ENCODE measurements at places on chromosomes 13 and 19. TPM values are rescaled to one million over a fixed set of nuclear protein-coding genes. Genes with fewer than 3 reads are reported as not detected.

DNA sequence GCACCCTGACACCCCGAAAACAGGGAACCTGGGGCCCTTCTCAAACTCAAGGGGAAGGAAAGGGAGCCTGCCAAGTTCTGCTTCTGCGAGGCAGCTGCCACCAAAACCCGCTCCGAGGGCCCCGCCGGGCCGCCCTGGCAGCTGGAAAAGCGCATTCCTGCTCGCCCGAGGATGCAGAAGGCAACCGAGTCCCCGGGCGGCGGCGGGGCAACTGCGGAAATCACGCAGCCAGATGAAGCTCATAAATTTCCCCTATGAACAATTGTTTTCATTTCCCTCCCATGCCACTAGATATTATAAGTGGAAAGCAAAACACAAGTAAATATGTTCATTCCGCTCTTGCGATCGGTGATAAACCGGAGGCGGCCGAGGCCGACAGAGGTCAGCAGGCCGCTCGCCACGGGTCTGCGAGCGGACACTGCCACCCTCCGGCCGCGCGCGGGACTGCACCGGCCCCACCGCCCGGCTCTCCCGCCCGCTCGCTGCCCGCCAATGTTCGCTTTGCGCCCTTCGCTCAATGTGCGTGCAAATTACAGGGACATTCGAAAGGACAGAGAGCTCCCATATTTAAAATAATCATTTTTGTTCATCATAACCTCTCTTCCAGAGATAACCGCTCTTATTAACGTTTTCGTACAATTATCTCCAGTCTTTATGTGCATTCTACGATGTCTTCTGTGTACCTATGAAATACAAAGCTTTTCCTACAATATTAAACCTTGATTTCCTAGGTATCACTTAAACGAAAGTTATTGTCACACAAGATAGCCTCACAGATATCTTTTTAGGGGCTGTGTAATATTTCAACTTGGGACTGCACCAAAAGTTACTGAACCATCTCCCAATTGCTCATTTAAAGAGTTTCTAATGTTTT lies 120.8 kb upstream of the ZNF507 start:
- H3K27me3 ChIP-seq, result peaks cover 3% of the 10 kb centered on the region
- H3K36me3 ChIP-seq, result no peaks in the 10 kb centered on the region
- H3K27ac ChIP-seq, result no peak overlapping the region
- no peaks in the 10 kb centered on the region for H3K4me1 ChIP-seq

- H3K4me1 ChIP-seq, result peaks cover 15% of the 10 kb centered on the region
- no peak overlapping the region for H3K27ac ChIP-seq
These were observed 4.1 kb upstream of the UBE2L5 start for GRCh38 chr13:30418075-30418716.

- no peak for DNase-seq
- no peak overlapping the region for H3K27ac ChIP-seq
- H3K4me1 ChIP-seq, result no peaks in the 10 kb centered on the region
- 0 out of 2 replicates have a peak, but pooled peaks cover 4% of the 10 kb centered on the region for H3K27me3 ChIP-seq
These were observed 4.8 kb downstream of the TJP3 start for GRCh38 chr19:3712663-3713611.

DNA sequence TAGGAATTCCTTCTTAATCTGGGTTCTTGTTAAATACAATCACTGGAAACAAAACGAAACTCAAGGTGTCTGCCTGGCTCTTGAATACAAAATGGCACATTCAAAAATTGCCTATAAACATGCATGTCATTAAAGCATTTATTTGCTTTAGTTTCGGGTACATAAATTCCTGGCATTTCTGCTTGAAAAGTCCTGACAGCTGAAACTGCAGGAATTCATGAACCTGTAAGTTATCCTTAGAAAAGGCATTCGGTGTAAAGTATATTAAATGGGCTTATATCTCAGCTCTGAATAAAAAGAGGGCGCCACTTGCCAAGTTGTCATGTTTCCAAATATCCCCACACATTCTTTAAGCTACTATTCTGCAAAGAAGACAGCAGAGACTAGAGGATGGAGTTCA lies 32.9 kb downstream of the RXFP2 start:
- no peaks in the 10 kb centered on the region for H3K36me3 ChIP-seq
- H3K27me3 ChIP-seq, result no peaks in the 10 kb centered on the region
- H3K4me1 ChIP-seq, result peaks cover 29% of the 10 kb centered on the region
- no peak overlapping the region for H3K27ac ChIP-seq
- H3K4me3 ChIP-seq, result no peak overlapping the region

DNA sequence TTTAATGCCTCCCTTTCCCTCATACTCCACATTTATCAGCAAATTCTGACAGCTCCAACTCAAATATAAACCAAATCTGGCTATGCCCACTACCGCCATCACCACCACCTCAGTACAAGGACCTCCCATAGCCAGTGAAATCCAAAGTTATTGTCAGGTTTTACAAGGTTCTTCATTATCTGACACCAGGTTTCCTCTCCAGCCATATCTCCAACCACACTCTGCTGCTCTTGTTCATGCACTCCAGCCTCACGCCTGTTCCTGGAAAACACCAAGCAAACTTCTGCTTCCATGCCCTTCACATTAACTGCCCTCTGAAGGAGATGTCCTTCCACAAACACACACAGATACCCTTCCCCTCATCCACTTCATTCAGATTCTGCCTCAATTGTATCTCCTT lies 102.2 kb upstream of the MIR17HG start:
- H3K27me3 ChIP-seq, result no peaks in the 10 kb centered on the region
- H3K36me3 ChIP-seq, result no peaks in the 10 kb centered on the region
- H3K27ac ChIP-seq, result no peak overlapping the region
- no peaks in the 10 kb centered on the region for H3K4me1 ChIP-seq
- DNase-seq, result no peak

The ETV2 gene
- 9.0 TPM for total RNA-seq

GRCh38 chr19:45217957-45218334 lies 27.3 kb downstream of the EXOC3L2 start:
- H3K36me3 ChIP-seq, result no peaks in the 10 kb centered on the region
- H3K27ac ChIP-seq, result no peak overlapping the region
- H3K27me3 ChIP-seq, result peaks cover 45% of the 10 kb centered on the region
- H3K4me1 ChIP-seq, result peaks cover 3% of the 10 kb centered on the region
- no peak overlapping the region for H3K4me3 ChIP-seq

DNA sequence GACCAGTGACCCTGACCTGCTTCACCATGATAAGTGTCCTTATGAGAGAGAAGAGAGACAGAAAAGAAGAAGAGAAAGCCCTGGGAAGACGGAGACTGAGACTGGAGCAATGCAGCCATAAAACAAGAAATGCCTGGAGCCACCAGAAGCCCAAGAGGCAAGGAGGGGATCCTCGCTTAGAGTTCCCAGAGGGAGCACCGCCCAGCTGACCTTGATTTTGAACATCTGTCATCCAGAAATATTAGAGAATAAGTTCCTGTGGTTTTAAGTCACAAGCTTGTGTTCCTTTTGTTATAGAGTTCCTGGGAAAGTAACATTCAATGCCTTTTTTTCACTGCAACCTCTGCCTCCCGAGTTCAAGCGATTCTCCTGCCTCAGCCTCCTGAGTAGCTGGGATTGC lies 20.2 kb downstream of the CERS1 start:
- H3K4me3 ChIP-seq, result no peak overlapping the region
- no peak for DNase-seq
- H3K27ac ChIP-seq, result no peak overlapping the region
- H3K36me3 ChIP-seq, result no peaks in the 10 kb centered on the region

GRCh38 chr19:29324291-29324680 lies 111.3 kb upstream of the UQCRFS1 start:
- H3K36me3 ChIP-seq, result no peaks in the 10 kb centered on the region
- no peak for DNase-seq
- no peaks in the 10 kb centered on the region for H3K27me3 ChIP-seq
- H3K4me1 ChIP-seq, result no peaks in the 10 kb centered on the region
- H3K27ac ChIP-seq, result no peak overlapping the region

DNA sequence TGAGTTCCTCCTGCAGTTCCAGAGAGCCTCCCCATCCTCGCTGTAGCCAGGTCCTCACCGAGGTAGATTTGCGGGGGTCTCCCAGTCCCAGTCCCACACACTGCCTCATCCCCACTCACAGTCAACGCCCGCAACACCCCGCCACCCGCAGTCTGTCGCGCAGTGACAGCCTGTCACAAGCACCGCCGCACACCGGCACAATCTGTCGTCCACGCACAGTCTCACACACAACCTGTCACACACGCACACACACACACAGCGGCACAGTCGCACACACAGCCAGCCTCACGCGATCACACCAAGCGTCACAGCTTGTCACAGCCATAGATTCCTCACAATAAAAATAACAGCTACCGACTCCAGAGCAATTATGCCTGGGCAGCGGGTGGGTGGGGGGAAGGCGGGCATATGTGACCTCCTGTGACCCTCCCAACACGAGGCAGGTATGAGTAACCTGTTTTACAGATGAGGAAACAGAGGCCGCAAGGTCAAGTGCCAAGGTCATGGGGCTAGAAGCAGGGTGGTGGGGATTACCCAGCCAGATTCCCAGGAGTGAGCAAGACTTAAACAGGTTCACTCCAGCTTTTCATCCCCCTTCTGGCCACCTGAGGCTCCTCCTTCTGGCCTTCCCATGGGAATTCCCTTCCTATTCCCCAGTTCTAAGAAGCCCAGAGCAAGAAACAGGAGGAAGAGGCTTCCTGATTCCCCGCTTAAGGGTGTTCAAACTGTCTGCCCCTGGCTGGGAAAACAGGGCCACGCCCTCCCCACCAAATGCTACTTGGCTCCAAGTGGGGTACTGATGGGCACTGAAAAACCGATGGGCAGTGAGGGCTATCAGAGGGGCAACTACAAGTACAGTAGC lies 13.9 kb downstream of the NFIX start:
- no peaks in the 10 kb centered on the region for H3K27me3 ChIP-seq
- H3K4me1 ChIP-seq, result peaks cover 12% of the 10 kb centered on the region
- DNase-seq, result no peak
- H3K4me3 ChIP-seq, result no peak overlapping the region
- H3K36me3 ChIP-seq, result no peaks in the 10 kb centered on the region
- no peak overlapping the region for H3K27ac ChIP-seq

The SCEL gene
- not detected for total RNA-seq

GRCh38 chr19:46862503-46862834 lies 1.7 kb downstream of the ARHGAP35 start:
- H3K4me3 ChIP-seq, result peak overlapping the region; percentile 93
- H3K27me3 ChIP-seq, result no peaks in the 10 kb centered on the region
- H3K27ac ChIP-seq, result no peak overlapping the region
- DNase-seq, result no peak
- H3K36me3 ChIP-seq, result peaks cover 14% of the 10 kb centered on the region
- H3K4me1 ChIP-seq, result peaks cover 63% of the 10 kb centered on the region

- peak overlapping the region; percentile 100 for H3K4me3 ChIP-seq
- H3K4me1 ChIP-seq, result peaks cover 30% of the 10 kb centered on the region
- DNase-seq, result peak; percentile 48
- peak overlapping the region; percentile 96 for H3K27ac ChIP-seq
These were observed 1.1 kb downstream of the LSM14A start for GRCh38 chr19:34173193-34173956.

GRCh38 chr13:100818711-100819110 lies 144.1 kb upstream of the TMTC4 start:
- H3K36me3 ChIP-seq, result no peaks in the 10 kb centered on the region
- H3K27me3 ChIP-seq, result no peaks in the 10 kb centered on the region
- H3K4me3 ChIP-seq, result no peak overlapping the region
- H3K27ac ChIP-seq, result no peak overlapping the region

DNA sequence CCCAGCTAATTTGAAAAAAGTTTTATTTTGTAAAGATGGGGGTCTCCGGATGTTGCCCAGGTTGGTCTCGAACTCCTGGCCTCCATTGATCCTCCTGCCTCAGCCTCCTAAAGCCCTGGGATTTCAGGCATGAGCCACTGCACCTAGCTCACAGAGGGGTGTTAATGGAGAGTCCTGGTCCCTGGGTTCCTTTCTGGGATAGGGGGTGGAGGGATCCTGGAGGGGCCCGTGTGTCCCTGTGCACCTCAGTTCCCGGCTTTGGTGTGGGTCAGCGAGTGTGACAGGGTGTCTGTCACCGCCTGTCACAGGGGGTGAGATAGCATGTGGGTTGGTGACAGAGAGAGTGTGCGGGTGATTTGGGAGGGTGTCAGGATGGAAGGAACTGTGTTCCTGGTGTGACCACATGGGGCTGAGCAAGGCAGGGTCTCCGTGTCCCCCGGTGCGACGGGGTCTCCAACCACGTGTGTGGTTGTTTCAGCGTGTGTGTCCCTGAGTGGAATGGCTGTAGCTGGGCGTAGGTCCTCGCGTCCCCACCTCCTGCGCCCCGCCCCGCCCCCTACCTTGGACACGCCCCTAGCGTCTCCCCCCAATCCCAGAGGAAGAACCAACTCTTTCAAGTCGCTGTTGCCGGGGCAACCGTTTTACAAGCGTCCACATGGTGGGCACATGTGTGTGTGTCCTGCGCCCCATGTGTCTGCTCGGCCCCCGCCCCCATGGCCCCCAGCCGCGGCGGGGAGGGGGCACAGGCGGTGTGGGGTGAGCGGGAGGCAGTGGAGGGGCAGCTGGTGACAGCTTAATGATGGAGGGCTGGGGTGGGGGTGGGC lies 2.9 kb upstream of the NRTN start:
- peaks cover 22% of the 10 kb centered on the region for H3K4me1 ChIP-seq
- no peak overlapping the region for H3K27ac ChIP-seq
- no peak overlapping the region for H3K4me3 ChIP-seq
- no peaks in the 10 kb centered on the region for H3K36me3 ChIP-seq
- peaks cover 6% of the 10 kb centered on the region for H3K27me3 ChIP-seq
- DNase-seq, result no peak

The CD33 gene
- total RNA-seq, result not detected

GRCh38 chr19:2166741-2167738 lies 3.3 kb downstream of the DOT1L start:
- H3K36me3 ChIP-seq, result peaks cover 29% of the 10 kb centered on the region
- DNase-seq, result no peak

- H3K27me3 ChIP-seq, result no peaks in the 10 kb centered on the region
- no peak overlapping the region for H3K4me3 ChIP-seq
- peak; percentile 38 for DNase-seq
- H3K36me3 ChIP-seq, result 0 out of 2 replicates have a peak, but pooled peaks cover 2% of the 10 kb centered on the region
These were observed 10.2 kb downstream of the ANGPTL4 start for GRCh38 chr19:8373867-8374813.

- H3K27me3 ChIP-seq, result no peaks in the 10 kb centered on the region
- no peak for DNase-seq
These were observed 3.7 kb upstream of the ZNF329 start for GRCh38 chr19:58154287-58154678.

The TNNI3 gene
- not detected for total RNA-seq

GRCh38 chr19:22530042-22530441 lies 104.1 kb upstream of the ZNF492 start:
- no peaks in the 10 kb centered on the region for H3K4me1 ChIP-seq
- no peak for DNase-seq
- no peaks in the 10 kb centered on the region for H3K27me3 ChIP-seq
- H3K27ac ChIP-seq, result no peak overlapping the region

- H3K4me3 ChIP-seq, result no peak overlapping the region
- H3K36me3 ChIP-seq, result no peaks in the 10 kb centered on the region
- no peak overlapping the region for H3K27ac ChIP-seq
- DNase-seq, result no peak
- no peaks in the 10 kb centered on the region for H3K27me3 ChIP-seq
These were observed 91.1 kb upstream of the SOX1 start for GRCh38 chr13:111975539-111976473.

The GAPDHS gene
- not detected for total RNA-seq

DNA sequence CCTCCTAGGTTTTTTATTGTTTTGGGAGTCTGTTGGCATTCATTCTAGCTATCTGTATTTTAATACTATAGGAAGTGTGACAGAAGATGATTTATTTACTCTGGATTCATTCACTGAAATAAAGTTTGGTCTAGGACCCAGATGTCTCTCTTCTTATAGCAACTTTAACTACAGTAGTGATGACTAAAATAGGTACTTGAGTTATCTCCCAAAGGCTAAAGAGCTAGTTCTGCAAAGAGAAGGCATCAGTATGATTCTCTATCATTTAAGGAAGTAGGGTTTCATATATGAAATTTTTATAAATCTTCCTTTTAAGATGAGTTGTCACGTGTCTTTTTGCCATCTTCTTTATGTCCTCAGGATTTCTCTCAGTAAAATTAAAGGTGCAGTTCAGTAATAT lies 507.4 kb downstream of the KCTD12 start:
- H3K4me1 ChIP-seq, result peaks cover 6% of the 10 kb centered on the region
- no peak overlapping the region for H3K4me3 ChIP-seq
- no peak for DNase-seq
- no peaks in the 10 kb centered on the region for H3K27me3 ChIP-seq
- H3K36me3 ChIP-seq, result no peaks in the 10 kb centered on the region

Data from SJSA1 (cell line).